Omental fat pad (tissue), 4 donors: ENCODE measurements at places on chromosomes 13 and 19.

DNA sequence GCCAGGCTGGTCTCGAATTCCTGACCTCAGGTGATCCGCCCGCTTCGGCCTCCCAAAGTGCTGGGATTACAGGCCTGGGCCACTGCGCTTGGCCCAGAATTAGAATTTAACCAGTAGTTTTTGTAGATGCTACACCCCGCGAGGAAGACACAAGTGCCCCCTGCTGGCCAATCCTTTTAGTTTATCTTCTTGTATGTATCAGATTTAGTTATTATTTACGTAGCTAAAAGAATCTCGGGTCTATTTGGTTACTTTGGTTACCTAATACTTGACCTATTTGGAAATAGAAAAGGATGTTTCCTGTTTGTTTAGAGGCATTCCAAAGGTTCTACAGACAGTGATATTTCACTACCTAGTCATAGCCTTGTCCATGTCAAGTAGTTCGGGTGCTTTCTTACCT, 22.0 kb downstream of the MUC16 start:
- DNase-seq, result no peak

DNA sequence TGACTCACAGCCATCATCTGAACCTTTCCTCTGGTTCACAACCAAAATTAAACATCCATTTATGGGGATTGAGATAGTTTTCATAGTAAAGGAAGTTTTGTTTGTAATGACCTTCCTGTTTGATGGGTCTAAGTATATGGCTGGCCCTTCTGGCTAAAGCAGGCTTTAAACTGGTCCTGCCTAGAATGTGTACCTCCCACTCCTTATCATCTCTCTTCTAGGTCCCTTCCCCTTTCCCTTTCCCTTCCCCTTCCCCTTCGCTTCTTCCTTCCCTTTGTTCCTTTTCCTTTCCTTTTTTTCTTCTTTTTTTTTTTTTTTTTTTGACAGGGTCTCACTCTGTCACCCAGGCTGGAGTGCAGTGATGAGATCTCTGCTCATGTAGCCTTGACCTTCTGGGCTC, 35.6 kb downstream of the BBC3 start:
- no peak for DNase-seq

DNA sequence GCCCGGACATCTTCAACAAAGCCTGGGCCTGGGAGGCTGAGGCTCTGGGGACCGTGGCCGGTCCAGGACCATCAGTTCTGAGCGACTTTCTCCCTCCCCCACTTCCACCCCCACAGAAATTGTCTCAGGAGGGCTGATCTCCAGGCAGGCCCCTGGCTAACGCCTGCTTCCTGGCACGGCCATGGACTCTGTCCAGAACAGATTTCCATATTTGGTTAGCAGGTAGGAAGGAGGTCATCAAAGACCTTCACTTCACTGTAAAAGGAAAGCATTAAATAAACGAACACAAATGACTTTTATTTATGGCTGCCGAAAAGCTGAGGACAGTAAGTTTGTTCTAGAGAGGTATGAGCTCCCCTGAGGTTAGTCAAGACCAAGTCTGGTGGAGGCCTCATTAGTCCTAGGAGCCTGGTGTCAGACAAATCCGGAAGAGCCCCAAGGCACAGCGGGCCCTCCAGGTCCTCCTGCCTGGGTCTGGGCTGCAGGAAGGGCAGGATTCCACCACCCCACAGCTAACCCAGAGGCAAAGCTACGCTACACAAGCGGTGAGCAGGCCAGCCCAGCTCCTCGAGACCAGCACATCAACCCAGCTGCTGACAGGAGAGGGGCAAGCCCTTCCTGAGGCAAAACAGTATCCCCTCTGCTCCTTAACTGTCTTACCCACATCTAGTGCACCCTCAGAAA, 4.6 kb upstream of the PLPP2 start:
- no peak for DNase-seq

DNA sequence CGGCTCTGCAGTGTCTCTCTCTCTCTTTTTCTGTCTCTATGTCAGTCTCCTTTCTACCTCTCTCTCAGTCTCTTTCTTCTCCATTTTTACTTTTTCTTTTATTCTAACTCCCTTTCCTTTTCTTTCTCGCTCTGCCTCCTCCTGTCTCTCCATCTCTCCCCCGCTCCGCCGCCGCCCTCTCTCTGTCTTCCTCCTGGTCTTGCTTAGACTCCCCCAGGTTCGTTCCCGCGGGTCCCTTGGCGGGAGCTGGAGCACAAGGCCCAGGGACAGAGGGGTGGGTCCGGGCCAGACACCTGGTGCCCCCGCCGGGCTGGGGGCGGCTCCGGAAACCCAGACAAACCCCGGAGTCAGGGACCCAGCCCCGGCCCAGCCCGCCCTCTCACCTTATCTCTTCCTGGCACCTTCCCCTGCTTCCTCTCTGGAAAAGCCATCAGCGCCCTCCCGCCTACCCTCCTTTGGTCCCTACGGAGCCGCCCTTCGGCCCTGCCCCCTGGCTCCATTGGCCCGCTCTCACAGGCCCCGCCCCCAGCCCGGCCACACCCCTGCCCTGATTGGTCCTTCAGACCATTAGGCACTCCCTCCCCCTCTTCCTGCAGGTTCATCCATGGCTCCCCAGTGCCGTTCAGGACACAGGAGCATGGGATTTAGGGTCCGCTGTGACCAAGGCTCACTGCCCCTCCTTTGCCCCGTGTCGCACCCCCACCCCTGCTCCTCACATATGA, 15.4 kb upstream of the NOP53 start:
- peak; percentile 40 for DNase-seq

- DNase-seq, result no peak
Measured at GRCh38 chr13:92379371-92379770, 847.2 kb upstream of the GPC6 start.

DNA sequence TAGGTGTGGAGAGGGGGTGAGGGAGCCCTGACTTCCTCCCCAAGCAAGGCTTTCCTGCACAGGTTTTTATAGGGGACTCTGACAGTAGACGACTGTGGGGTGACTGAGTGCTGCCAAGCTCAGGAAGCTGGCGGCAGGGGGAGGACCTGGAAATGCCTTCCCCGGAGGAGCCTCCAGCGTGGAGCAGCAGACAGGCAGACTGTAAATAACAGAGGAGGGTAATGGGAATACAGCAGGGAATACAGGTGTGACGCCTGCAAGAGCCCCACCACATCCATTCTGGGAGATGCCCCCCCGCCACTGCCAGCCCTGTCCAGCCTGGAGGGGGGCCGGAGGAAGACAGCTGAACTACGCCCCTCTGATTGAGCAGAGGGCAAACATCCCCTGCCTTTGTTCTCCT, 190.4 kb downstream of the UQCRFS1 start:
- no peak for DNase-seq

GRCh38 chr13:51614350-51614786, 30.1 kb downstream of the WDFY2 start:
- no peak for DNase-seq

DNA sequence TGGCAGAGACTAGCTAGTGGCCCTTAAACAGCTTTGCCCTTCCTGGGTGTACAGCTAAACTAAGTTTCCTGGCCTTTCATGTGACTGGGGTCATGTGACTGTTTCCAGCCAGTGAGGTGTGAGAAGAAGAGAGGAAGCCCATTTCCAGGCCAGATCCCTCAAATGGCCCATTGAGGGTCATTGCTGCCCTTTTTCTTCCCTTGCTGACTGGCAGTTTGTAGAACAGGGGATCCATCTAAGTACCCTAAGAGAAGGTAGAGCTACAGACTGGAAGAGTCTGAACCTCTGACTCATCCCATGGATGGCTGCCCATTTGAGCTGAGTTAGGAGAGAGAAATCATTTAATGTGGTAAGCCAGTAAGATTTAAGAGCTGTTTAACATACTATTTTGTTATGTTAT, 2.8 kb downstream of the SWSAP1 start:
- DNase-seq, result peak; percentile 52

- DNase-seq, result no peak
Measured at GRCh38 chr19:39843919-39844793, 2.0 kb downstream of the FBL start.

DNA sequence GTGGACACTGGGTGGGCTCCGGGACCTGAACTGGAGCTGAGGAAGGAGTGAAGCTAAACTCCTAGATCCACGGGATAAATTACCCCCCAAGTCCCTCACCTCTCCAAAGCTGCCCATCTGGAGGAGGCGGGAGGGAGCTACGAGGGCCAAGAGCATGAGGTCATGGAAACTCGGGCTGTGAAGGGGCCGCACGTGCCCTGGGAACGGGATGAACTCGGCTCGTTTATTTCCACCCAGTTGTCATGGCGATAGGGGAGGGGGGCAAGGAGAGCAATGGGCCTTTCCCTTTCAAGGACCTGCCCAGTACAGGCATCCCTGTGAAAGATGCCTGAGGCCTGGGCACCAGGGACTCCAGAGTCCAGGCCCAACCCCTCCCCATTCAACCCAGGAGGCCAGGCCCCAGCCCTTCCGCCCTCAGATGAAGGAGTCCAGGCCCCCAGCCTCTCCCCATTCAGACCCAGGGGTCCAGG, 3.8 kb downstream of the PPP1R12C start:
- peak; percentile 73 for DNase-seq

DNA sequence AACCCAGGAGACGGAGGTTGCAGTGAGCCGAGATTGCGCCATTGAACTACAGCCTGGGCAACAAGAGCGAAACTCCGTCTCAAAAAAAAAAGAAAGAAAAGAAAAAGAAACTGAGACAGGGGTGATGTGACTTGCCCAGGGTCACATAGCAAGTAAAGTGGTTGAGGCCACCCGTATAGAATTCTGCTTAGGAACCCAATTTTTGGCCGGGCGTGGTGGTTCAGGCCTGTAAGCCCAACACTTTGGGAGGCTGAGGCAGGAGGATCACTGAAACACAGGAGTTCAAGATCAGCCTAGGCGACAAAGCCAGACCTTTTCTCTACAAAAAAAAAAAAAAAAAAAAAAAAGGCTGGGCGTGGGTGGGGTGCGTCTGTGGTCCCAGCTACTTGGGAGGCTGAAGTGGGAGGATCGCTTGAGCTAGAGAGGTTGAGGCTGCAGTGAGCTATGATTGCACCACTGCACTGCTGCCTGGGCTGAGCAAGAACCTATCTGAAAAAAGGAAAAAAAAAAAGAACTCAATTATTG, 1.3 kb downstream of the SNRPA start:
- no peak for DNase-seq

DNA sequence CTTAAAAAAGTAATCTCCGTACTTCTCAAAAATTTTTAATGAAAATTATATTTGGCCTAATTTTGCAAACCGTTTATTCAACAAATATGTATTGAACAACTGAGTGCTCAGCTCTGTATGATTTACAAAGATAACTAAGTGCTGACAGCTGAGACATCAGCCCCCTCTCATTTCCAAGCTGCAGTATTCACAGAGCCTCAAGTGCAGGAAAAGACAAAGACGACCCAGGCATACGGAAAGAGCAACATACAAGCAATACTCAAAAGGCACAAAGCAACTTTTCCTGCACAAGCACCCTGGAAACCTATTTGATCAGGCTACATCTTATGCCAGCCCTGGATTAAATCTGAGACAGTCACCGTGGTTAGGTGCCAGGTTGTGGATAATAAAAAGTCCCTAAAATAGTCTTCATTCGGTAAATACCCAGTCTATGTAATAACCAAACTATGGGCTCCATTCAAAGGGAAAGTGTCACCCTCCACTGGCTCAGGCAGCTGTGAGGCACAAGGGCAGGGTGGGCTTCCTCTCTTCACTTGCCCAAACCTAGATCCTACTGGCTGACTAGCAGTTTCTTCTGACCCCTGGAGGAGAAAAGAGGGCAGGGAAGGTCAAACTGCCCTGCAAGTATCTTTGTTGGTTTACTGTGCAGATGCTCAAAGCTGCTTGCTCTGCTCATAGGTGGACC, 65.5 kb downstream of the TBC1D4 start:
- no peak for DNase-seq

- no peak for DNase-seq
Measured at GRCh38 chr13:112674412-112675365, 15.1 kb upstream of the ATP11A start.

DNA sequence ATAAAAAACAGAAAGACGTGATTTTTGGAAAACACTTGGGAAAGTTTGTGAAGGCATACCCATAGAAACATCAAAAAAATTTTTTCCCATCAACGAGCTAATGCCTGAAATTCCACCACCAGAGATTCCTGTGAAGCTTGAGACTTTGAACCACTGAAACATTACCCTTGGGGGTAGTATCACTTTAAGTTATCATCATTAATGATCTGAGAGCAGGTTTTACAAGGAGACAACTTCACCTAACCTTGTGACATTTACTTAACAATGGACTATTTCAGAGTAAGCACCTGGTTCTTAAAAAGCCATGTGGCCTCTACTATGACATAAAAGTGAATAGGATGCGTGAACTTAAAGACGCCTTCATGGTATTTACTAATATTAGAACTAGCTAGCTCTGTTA, 51.9 kb downstream of the DOCK9 start:
- no peak for DNase-seq

DNA sequence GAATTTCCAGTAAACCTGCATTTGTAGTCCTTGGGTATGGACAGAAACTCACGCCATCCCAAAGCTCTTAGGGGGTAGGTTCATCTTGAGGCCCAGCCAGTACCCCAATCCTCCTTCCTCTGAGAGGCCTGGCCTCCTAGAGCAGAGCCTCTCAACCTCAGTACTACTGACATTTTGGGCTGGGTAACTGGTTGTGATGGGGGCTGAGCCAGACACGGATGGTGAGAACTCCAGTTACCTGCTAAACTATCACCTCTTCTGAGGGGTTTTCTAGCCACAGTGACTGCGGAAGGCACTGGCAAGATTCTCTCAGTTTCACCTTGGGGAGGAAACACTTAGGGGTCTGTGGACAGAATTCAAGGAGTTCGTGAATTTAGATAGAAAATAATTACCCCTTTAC, 156.2 kb downstream of the CACNA1A start:
- no peak for DNase-seq

DNA sequence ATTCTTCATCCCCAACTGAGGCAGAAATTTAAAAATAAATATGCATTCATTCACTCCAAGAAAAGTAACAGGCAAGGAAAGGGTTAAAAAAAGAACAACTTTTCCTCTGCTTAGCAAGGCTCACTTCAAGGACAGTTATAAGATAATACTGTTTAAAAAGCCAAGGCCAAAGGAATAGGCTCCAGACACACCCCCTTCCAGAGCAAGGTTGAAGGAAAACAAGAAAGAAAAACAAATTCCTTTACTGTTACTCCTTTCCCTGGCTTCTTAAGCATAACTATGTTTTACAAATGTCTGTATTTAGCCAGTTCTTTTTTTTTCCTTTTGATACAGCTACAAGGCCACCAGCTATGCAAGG, 8.5 kb downstream of the SIGLEC11 start:
- no peak for DNase-seq

DNA sequence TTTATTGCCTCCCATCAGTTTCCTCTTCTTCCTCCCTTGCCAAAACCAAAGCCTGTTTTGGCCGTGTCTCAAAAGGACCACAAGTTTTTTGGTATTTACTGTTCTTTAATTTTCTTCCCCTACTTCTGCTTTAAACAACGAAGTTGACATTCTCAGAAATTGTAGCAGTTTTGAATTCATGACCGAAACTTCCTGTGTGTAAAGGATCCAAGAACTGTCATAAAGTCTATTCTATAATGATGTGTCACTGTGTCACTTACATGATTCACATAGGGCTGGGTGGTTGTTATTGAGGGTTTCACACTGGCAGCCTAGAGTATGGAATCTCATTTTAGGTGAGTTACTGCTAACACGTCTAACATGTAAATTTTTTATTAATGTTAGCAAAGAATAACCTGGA, 741.0 kb upstream of the KLHL1 start:
- no peak for DNase-seq
